ENCODE measurements at places on chromosomes 7 and 10.
A peak's percentile ranks its signal among the peaks of the same experiment; 100 is the strongest.

- no peak overlapping the region for H3K4me3 ChIP-seq
- no peaks in the 10 kb centered on the region for H3K4me1 ChIP-seq
- DNase-seq: no peak
- no peaks in the 10 kb centered on the region for H3K27me3 ChIP-seq
- H3K36me3 ChIP-seq: no peaks in the 10 kb centered on the region
- H3K27ac ChIP-seq: no peak overlapping the region
These were observed 130.5 kb downstream of the LHFPL3 start for GRCh38 chr7:104458875-104459274.

GRCh38 chr10:6228647-6229046 lies 25.9 kb downstream of the PFKFB3 start:
- no peak overlapping the region for H3K4me3 ChIP-seq
- no peaks in the 10 kb centered on the region for H3K27me3 ChIP-seq
- H3K27ac ChIP-seq: no peak overlapping the region
- H3K36me3 ChIP-seq: peaks cover 19% of the 10 kb centered on the region
- no peaks in the 10 kb centered on the region for H3K4me1 ChIP-seq
- DNase-seq: no peak

DNA sequence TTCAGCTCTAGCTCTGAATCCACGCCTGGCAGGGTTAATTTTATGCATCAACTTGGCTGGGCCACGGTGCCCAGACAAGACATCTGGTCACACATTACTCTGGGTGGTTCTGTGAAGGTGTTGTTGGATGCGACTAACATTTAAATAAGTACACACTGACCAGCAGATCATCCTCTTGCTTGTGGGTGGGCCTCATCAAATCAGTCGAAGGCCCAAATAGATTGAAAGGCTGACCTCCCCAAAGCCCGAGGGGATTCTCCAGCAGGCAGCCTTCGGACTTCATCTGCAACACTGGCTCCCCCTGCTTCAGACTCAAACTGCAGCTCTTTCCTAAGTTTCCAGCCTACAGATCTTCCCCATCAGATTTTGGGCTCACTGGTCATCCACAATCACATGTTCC lies 53.6 kb downstream of the SFMBT2 start:
- H3K4me3 ChIP-seq: no peak overlapping the region
- H3K36me3 ChIP-seq: peaks cover 2% of the 10 kb centered on the region
- no peaks in the 10 kb centered on the region for H3K27me3 ChIP-seq
- no peak overlapping the region for H3K27ac ChIP-seq

DNA sequence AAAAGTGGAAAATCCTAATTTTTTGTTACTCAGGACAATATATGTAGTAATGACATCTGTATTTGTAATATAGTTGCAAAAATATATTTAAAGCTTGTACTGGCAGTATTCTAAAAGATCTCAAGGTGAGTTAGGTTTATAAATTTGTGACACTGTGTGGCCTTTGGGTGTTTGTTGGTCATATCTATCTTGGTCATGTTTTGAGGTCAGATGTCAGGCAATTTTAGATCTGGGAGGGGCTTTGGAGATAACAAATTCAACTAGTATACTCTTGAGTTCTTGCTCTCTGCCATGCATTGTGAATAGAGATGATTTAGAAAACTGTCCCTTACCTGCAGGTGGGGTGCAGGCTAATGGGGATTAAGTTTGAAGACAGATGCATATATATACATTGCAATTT lies 3.1 kb downstream of the TBC1D12 start:
- no peak overlapping the region for H3K27ac ChIP-seq
- DNase-seq: no peak
- no peak overlapping the region for H3K4me3 ChIP-seq
- H3K27me3 ChIP-seq: no peaks in the 10 kb centered on the region
- H3K4me1 ChIP-seq: peaks cover 12% of the 10 kb centered on the region

- H3K4me1 ChIP-seq: no peaks in the 10 kb centered on the region
- no peaks in the 10 kb centered on the region for H3K27me3 ChIP-seq
- DNase-seq: peak; percentile 27
- H3K36me3 ChIP-seq: no peaks in the 10 kb centered on the region
- H3K4me3 ChIP-seq: no peak overlapping the region
These were observed 87.4 kb upstream of the TNS3 start for GRCh38 chr7:47669178-47669891.

- no peaks in the 10 kb centered on the region for H3K27me3 ChIP-seq
- no peak overlapping the region for H3K4me3 ChIP-seq
- DNase-seq: peak; percentile 53
These were observed 767.7 kb downstream of the TYW1 start for GRCh38 chr7:67764289-67764688.

DNA sequence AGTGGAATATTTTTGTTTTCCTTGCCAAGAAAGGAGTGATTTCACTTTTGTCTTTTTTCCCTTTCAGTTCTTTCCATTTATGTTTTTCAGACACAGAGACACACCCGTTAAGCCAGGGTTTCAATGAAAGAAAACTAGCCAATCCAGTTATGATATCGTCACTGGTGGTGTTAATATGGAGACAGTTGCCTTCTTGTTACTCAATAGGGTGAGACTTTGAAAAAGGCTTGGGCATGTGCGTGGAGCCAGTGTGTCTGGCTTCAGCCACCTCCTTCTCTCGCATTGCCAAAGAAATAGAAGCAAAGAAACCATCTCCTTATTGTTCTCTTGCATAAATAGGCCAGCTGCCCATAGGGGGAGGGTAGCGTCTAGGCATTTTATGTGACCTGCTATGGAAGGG lies 84.1 kb upstream of the DLX6 start:
- no peaks in the 10 kb centered on the region for H3K27me3 ChIP-seq
- no peaks in the 10 kb centered on the region for H3K4me1 ChIP-seq
- no peak overlapping the region for H3K4me3 ChIP-seq
- no peak for DNase-seq

DNA sequence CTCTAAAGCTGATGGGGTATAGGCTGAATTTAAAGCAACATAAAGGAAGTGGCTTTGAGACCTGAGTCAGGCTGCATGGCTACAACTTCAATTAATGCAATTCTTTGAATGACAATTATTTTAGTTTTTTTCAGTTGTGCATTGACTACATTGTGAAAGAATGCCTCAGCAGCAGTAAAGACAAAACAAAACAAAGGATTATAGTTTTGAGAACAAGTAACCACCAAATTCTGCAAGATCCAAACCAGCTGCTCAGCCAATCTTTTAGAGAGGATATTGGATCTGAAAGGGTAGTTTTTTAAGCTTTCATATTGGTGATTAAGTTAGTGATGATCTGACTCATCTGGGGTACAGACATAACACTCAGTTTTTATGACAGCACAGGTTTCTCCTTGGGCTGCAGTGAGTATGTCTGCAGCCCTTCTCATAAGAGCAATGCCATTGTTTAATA lies 40.6 kb upstream of the ABCA13 start:
- DNase-seq: no peak
- H3K4me3 ChIP-seq: no peak overlapping the region
- no peaks in the 10 kb centered on the region for H3K36me3 ChIP-seq

DNA sequence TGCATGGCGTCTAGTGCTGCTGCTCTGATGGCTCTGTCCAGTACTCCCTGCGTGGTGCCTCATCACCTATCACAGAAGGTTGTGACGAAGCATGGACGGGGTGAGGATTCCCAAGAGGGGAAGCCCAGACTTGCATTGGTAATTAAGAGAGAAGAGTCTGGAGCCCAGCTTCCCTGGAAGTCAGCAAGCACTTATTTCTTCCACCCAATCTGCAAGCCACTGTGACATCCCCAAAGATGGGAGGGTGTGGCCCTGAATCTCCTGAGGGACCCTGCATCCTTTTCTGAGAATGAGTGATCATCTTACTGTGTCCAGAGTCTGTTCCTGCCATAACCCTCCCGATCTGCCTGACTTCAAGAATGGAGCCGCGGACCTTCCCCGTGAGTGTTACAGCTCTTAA lies 166.7 kb downstream of the PTPN20 start:
- H3K27ac ChIP-seq: no peak overlapping the region
- H3K4me3 ChIP-seq: no peak overlapping the region
- DNase-seq: no peak
- H3K4me1 ChIP-seq: peaks cover 53% of the 10 kb centered on the region
- H3K27me3 ChIP-seq: no peaks in the 10 kb centered on the region

Measured in lung (tissue), 17 donors.